ENCODE measurements at places on chromosomes 2 and 18. TPM values are rescaled to one million over a fixed set of nuclear protein-coding genes. Genes with fewer than 3 reads are reported as not detected.

DTNA gene
- 32.2 TPM for total RNA-seq

GPR35 gene
- total RNA-seq, result 1.4 TPM

DSC3 gene
- total RNA-seq, result 0.09 TPM

- H3K36me3 ChIP-seq, result no peaks in the 10 kb centered on the region
- no peak for DNase-seq
- H3K4me3 ChIP-seq, result no peak overlapping the region
- H3K27me3 ChIP-seq, result no peaks in the 10 kb centered on the region
- H3K4me1 ChIP-seq, result no peaks in the 10 kb centered on the region
- no peak overlapping the region for H3K27ac ChIP-seq
Observed at GRCh38 chr2:195331129-195331528, 325.9 kb upstream of the SLC39A10 start.

GRCh38 chr18:49447810-49448745 lies 12.4 kb downstream of the DYM start:
- H3K36me3 ChIP-seq, result no peaks in the 10 kb centered on the region
- DNase-seq, result no peak
- H3K27ac ChIP-seq, result no peak overlapping the region
- H3K4me3 ChIP-seq, result no peak overlapping the region
- no peaks in the 10 kb centered on the region for H3K4me1 ChIP-seq
- H3K27me3 ChIP-seq, result no peaks in the 10 kb centered on the region

GRCh38 chr2:64607381-64608304 lies 46.1 kb downstream of the SERTAD2 start:
- H3K36me3 ChIP-seq, result no peaks in the 10 kb centered on the region
- H3K4me3 ChIP-seq, result no peak overlapping the region
- H3K4me1 ChIP-seq, result peaks cover 7% of the 10 kb centered on the region
- no peak overlapping the region for H3K27ac ChIP-seq

DNA sequence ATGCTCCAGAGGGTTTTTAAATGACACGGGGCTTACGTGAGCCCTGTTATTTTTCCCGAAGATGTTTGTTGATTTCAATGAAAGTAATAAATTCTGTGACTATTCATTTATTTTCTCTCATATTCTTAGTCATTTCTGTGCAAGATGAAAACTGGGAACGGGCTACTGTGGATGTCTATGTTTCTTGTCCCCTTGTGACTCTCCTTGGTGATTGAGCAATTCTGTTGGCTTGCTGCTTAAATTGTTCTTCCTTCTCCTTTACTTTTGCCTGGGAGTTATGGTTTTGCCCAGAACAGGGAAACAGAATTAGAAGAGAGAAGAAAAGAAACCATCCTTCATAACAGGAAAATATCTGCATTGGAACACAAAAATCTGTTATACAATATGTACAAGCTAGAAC lies 508.2 kb upstream of the DSEL start:
- DNase-seq, result no peak
- H3K4me3 ChIP-seq, result no peak overlapping the region
- no peaks in the 10 kb centered on the region for H3K4me1 ChIP-seq
- no peak overlapping the region for H3K27ac ChIP-seq

GRCh38 chr18:3693410-3693809 lies 243.4 kb downstream of the TGIF1 start:
- H3K4me1 ChIP-seq, result no peaks in the 10 kb centered on the region
- H3K27ac ChIP-seq, result no peak overlapping the region
- H3K27me3 ChIP-seq, result no peaks in the 10 kb centered on the region
- no peaks in the 10 kb centered on the region for H3K36me3 ChIP-seq

Measured in pancreas (tissue), 10 donors.